ENCODE measurements at places on chromosomes 6 and 20.

DNA sequence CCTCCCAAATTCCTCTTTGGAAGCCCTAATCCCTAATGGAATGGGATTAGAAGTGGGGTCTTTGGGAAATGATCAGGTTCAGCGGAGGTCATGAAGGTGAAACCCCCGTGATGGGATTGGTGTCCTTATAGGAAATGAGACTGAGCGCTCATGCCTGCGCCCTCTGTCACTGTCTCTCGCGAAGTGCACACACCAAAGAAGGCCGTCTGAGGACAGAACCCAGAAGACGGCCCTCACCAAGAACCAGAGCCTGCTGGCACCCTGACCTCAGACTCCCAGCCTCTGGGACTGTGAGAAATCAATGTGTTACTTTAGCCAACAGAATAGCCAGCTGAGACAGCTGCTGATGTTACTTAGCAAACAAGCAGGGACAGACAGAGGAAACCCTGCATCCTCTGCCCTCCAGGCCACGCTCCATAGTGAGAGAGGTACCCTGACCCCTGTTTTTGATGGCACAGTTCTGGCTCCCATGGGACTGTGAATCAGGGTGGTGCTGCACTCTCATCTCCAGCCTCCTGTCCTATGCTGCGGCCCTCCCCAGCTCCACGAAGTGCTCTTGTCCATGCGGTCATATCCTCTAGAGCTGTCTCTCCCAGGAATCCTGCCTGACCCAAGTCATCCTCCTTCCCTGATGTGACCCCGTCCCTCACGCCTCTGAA lies 369.3 kb downstream of the ZFAND3 start:
- DNase-seq, result no peak

GRCh38 chr6:166476634-166477215 lies 94.0 kb upstream of the MPC1 start:
- DNase-seq, result peak; percentile 11

GRCh38 chr6:108966855-108967755 lies 118.9 kb downstream of the ARMC2 start:
- peak; percentile 57 for DNase-seq

DNA sequence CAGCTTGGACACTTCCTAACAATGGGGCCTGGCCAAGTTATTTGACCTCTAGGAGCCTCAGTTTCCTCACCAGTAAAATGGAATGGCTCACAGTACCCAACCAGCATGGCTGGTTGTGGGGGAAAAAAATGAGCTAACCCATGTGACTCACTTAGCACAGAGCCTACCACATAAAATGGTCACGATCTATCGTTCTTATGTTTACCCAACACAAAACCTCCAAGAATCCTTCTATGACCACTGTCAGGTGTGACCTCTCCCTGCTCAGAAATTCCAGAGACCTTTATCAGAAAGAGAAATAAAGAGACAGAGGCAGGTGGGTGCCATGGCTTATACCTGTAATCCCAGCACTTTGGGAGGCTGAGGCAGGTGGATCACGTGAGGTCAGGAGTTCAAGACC lies 39.4 kb downstream of the BPIFB1 start:
- no peak for DNase-seq

- DNase-seq, result no peak
These were observed 84.8 kb upstream of the BTBD3 start for GRCh38 chr20:11832851-11833250.

DNA sequence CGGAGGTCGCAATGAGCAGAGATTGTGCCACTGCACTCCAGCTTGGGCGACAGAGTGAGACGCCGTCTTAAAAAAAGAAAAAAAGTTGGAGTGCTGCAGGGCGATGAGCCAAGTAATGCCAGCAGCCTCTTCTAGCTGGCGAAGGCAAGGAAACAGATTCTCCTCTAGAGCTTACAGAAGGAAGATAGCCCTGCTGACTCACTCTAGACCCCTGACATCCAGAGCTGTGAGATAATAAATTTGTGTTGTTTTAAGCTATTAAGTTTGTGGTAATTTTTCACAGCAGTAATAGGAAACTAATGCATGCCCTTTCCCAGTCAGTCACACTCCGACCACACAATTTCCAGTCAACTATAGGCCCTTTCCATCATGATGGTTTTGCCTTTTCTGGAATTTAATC lies 16.4 kb downstream of the PRSS16 start:
- DNase-seq, result no peak

DNA sequence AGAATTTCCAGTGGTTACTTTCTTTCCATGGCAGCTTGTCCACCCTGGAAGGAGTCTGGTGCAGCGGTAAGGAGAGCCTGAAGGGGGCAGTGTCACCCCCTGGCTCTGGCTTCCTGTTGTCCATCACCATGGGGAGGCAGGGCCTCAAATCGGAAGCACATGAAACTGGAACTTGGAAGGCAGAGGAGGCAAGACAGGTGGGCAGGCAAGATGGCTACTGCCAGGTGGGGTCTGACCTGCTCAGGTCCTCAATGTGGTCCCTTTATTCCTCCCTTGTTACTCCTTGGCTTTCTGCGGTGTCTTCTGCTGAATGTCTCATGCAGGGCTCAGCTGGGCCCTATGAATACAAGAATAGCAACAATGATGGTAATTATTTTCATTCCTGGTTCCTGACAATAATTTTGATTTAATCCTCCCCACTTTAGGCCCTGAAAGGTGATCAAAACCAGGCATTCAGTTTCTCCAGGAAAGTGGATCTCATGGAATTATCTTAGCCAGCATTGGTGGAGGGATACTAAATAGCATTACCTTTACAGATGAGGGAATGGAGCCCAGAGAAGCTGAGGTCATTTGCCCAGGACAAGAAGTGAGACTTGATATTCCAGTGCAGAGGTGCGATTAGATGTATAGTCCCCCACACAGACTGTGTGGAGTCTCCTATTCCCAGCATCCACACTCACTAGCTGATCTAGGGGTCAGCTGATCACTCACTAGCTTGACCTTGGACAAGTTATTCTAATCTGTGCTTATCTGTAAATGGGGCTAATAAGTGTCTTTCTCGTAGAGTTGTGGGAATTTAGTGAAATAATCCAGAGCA lies 17.6 kb upstream of the SNAI1 start:
- peak; percentile 68 for DNase-seq

GRCh38 chr6:39111280-39111679 lies 3.7 kb downstream of the SAYSD1 start:
- no peak for DNase-seq

GRCh38 chr6:170179616-170180324 lies 111.1 kb downstream of the DLL1 start:
- DNase-seq, result no peak

DNA sequence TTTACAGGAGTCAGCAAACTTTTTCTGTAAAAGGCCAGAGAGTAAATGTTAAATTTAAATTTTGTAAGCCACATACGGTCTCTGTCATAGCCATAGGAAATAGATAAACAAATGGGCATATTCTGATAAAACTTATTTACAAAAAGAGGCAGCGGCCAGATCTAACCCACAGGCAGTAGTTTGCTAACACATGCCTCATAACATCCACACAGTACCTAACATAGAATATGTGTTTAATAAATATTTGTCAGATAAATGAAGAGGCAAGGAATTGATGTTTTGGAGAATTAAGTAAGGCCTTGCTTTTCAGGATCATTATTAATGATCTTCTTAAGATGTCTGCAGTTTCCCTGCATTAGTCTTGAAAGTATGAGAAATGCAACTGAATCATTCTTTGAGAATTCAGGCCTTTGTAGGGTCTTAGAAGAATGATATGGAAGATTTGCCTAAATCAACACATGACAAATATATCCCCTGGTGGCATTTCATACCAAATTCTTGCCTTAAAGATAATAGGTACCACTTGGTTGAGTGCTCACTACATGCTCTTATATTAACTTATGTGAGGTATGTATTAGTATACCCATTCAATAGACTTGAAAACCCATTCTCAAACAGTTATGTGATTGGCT lies 39.3 kb upstream of the TRAM2 start:
- DNase-seq, result no peak

- peak; percentile 67 for DNase-seq
These were observed 148.3 kb downstream of the GPX5 start for GRCh38 chr6:28673787-28674671.

GRCh38 chr20:10177326-10177725 lies 41.3 kb upstream of the SNAP25 start:
- no peak for DNase-seq

DNA sequence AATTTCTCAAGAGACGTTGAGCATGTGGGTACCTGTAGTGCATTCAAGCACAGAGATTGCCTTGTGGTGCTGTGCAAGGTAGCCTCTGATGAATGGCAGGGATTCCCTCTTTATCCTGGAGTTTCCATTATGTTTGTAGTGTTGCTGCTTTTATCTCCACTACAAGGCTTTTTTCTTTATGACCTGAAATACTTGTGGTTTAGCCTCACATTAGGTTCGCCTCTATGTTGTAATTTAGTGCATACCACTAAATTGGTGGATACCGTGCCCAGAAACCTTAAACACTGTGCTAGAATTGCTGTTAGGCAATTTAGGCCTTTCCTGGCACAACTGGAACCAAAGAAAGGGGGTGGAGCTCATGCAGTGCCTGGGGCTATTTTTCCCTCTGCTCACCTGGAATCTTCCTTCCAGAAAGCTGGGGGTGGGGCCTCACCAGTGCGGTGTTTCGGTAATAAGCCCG lies 76.8 kb downstream of the NCOA7 start:
- no peak for DNase-seq

All from glutamatergic neuron (in vitro differentiated cells).